ENCODE measurements at places on chromosomes 7 and 10.
A peak's percentile ranks its signal among the peaks of the same experiment; 100 is the strongest.

DNA sequence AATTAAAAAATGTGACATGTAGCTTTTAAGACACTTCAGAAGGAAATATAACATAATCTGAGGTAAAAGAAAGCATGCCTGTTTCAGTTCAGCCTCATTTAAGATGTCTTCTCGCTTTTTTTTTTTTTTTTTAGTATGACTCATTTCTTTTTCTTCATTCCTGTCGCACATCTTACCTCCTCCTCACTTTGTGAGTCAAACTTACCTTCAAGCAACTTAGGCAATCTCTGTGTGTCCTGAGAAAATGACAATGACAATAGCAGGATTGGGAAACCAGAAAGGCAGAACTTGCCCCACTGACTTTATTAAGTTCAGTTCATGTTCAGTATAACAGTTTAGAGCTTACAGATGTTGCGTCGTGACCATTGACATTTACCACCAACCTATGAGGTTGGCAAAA lies 7.7 kb downstream of the PTN start:
- no peak for DNase-seq

DNA sequence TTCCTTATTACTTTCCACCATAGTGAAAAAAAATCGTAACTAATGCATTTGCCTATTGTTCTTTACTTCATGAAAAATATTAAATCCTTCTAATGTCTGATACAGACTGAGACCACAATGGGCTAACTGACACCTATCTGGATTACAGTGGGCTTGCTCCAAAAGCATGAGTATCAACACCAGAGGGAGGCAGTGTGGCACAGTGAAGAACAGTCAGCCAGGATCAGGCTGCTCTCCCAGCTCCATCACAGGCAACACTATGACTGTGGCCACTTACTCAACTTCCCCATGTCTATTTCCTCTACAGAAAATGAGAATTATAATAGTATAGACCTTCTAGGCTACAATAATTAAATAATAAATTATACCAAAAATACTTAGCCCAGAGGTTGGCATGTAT lies 97.2 kb downstream of the SLC25A13 start:
- no peak for DNase-seq

GRCh38 chr10:61124756-61125530 lies 181.0 kb upstream of the RHOBTB1 start:
- DNase-seq = no peak

- peak; percentile 26 for DNase-seq
Observed at GRCh38 chr7:80923211-80923612, 4.4 kb upstream of the SEMA3C start.

- DNase-seq = no peak
Observed at GRCh38 chr7:139829775-139830117, 682 bp downstream of the TBXAS1 start.

GRCh38 chr7:50863053-50863452 lies 80.4 kb upstream of the GRB10 start:
- no peak for DNase-seq
